IMR-90 (cell line): ENCODE measurements at places on chromosomes 5 and 9. TPM values are rescaled to one million over a fixed set of nuclear protein-coding genes. Genes with fewer than 3 reads are reported as not detected.

- DNase-seq: no peak
These were observed 104.6 kb downstream of the GLIS3 start for GRCh38 chr9:4195285-4195684.

- peak; percentile 40 for DNase-seq
These were observed 30.5 kb downstream of the GRIA1 start for GRCh38 chr5:153520952-153521351.

- DNase-seq: peak; percentile 39
These were observed 15.1 kb downstream of the PDLIM4 start for GRCh38 chr5:132272311-132273210.

Gene CDC20B
- polyA plus RNA-seq: not detected in 2 replicates

GRCh38 chr9:3150074-3150473 is 306.2 kb upstream of the PUM3 start:
- no peak for DNase-seq

Gene ASPN
- 0.04 and 0.09 TPM in 2 replicates for polyA plus RNA-seq

Gene LECT2
- not detected in 2 replicates for polyA plus RNA-seq

GRCh38 chr9:71830929-71831328 is 62.6 kb upstream of the CEMIP2 start:
- no peak for DNase-seq

- DNase-seq: no peak
These were observed 190.1 kb downstream of the PAX5 start for GRCh38 chr9:36843964-36844363.

Gene SLC23A1
- polyA plus RNA-seq: not detected in 2 replicates

- DNase-seq: no peak
These were observed 63.0 kb downstream of the FER start for GRCh38 chr5:108810717-108811116.

Gene TAL2
- polyA plus RNA-seq: 0.26 TPM in 1 of 2 replicates, not detected in the other

GRCh38 chr5:71013575-71013974 is 11.6 kb downstream of the NAIP start:
- no peak for DNase-seq

DNA sequence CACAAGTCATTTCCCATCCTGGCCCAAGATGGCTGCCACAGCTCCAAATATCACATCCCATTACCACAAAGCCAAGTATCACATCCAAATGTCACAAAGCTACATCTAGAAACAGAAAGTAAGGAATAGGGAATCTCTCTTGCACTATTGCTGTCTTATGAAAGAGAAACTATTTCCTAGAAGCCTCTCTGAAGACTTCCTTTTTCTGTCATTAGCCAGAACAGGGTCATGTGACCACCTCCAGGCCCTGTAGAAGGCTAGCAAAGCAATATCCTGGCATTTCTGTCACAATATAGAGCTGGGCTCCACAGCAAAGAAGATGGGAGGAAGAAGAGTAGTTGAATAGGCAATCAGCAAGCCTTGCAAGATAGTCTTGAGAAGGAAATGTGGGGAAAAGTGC is 99.2 kb downstream of the SH3TC2 start:
- DNase-seq: no peak

Gene GLIPR2
- polyA plus RNA-seq: 42.7 and 43.3 TPM in 2 replicates

Gene DMRT3
- polyA plus RNA-seq: not detected in 2 replicates

GRCh38 chr9:118883411-118883810 is 485.8 kb downstream of the BRINP1 start:
- DNase-seq: no peak

- DNase-seq: no peak
These were observed 5.5 kb downstream of the PDLIM4 start for GRCh38 chr5:132262882-132263547.

DNA sequence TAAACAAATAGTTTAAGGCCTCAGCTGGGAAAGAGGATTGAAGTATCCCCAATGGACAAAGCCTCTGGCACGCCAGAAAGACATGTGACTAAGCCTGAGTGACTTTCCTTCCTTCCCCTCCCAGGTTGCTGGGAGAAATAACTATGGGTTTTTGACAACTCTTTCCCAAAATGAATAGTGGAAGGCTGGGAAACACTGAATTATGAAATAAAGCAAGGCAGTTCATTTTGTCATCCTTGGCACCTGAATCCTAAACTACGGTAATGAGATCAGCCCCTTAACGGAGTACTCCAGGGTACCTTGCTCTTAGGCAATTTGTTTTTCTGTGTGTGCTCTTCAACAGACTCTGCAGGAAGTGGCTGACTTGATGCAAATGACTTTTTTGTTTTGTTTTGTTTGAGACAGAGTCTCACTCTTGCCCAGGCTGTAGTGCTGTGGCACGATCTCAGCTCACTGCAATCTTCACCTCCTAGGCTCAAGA is 75.2 kb downstream of the LMNB1 start:
- peak; percentile 17 for DNase-seq

Gene NOXA1
- polyA plus RNA-seq: 0.16 and 0.17 TPM in 2 replicates

Gene TUBB4B
- polyA plus RNA-seq: 529 and 613 TPM in 2 replicates

GRCh38 chr5:149829954-149830353 is 99.8 kb downstream of the PPARGC1B start:
- DNase-seq: no peak

GRCh38 chr9:129178568-129179382 is 714 bp upstream of the IER5L start:
- no peak for DNase-seq

GRCh38 chr9:85740787-85741094 is 1.0 kb downstream of the AGTPBP1 start:
- peak; percentile 7 for DNase-seq

DNA sequence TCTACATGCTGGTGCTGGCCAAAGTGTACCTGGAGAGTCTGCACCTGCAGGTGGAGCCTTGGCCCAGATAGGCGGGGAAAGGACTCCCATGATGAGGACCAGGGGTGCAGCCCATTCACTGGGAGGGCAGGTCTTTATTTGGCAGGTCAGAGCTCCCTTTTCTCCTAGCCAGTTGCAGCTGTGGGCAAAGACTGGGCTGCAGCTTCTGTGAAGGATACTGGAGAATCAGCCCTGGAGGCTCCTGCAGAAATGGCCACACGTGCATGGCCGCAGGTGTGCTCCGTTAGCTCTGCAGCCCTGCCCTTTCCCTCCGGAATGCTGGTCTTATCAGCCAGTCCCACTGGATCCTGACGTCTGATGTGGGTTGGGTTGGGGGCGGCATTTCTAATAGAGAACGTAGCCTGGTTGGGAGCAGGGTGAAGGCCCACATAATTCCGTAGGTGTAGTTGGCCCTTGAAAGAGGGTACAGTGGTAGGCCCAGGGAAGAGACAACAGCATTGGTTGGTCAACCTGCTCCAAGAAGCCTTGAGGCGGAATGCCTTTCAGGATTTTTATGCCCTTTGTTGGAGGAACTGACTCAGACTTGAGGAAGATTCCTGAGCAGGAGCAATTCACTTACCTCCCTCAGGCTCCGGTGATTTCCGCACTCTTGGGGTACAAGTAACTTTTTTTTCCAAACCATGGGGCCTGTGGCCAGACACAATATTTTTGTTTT is 22.0 kb upstream of the TIFAB start:
- no peak for DNase-seq

Gene SLC6A18
- polyA plus RNA-seq: not detected in 2 replicates

Gene SHC3
- 4.5 and 5.9 TPM in 2 replicates for polyA plus RNA-seq

GRCh38 chr5:90888511-90889324 is 330.1 kb downstream of the ADGRV1 start:
- DNase-seq: peak; percentile 35

DNA sequence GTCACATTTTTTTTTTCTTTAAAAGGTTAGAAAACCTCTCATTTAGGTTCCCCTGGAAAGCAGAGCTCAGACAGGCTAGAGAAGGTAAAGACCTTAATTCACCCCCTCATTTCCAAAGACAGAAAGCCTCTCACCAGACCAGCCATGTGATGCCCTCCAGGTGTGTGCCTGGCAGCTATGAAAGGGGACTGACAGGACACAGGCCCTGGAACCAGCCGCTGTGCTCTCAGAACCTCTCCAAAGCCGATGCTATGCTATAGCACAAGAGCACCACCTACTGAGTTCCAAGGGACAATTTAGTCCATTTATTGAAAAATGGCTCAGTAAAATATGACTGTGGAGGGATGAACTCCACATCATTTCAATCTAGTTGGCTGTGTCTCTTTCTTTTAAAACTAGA is 48.8 kb downstream of the FANCC start:
- peak; percentile 41 for DNase-seq

Gene F12
- 1.2 and 1.4 TPM in 2 replicates for polyA plus RNA-seq

Gene SNCB
- polyA plus RNA-seq: 0.40 and 0.41 TPM in 2 replicates

Gene IFNA2
- polyA plus RNA-seq: not detected in 2 replicates

- no peak for DNase-seq
These were observed 34.8 kb upstream of the STK32A start for GRCh38 chr5:147200004-147200403.

Gene SAXO1
- polyA plus RNA-seq: not detected in 2 replicates

Gene GOLM1
- 46.0 and 59.2 TPM in 2 replicates for polyA plus RNA-seq

GRCh38 chr5:2164586-2164985 is 281.9 kb upstream of the IRX4 start:
- no peak for DNase-seq

Gene TUSC1
- polyA plus RNA-seq: 4.4 and 5.8 TPM in 2 replicates

DNA sequence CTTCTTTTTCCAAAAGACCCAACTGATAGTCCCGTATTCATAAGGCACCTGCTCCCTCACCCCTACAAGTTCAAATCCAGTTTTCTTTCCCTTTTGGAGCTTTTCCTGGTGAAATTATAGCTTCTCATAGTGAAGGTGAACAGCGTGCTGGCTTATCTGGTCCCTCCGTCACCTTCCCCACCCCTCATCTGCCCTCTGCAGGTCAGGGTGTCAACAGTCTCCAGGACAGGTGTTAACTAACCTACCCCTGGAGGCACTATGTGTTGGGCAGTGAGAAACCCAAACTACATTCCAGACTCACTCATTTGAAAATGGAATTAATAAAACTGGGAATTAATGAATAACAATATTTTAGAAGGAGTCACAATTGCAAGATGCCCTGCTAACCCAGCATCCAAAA is 109.0 kb upstream of the TAS2R1 start:
- DNase-seq: no peak

GRCh38 chr5:128253161-128253560 is 169.6 kb downstream of the SLC12A2 start:
- no peak for DNase-seq
